ENCODE measurements at places on chromosomes 7 and 10.

DNA sequence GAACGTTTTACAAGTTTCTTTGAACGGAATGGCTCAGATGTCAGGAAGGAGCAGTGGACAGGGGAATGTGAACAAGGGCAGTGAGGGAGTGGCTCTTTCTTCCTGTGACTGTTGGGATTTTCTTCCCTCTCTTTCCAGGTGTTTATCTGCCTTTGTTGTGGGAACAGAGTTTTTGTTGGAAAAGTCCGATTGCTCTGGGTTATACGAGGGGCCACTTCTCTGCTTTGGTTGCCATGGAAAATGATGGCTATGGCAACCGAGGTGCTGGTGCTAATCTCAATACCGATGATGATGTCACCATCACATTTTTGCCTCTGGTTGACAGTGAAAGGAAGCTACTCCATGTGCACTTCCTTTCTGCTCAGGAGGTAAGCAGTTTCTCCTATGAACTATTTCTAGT is 41.4 kb downstream of the ZRANB1 start:
- no peak for DNase-seq

GRCh38 chr7:134016223-134016941 is 110.8 kb upstream of the LRGUK start:
- peak; percentile 56 for DNase-seq

GRCh38 chr7:141884539-141885225 is 31.5 kb upstream of the OR9A4 start:
- no peak for DNase-seq

DNA sequence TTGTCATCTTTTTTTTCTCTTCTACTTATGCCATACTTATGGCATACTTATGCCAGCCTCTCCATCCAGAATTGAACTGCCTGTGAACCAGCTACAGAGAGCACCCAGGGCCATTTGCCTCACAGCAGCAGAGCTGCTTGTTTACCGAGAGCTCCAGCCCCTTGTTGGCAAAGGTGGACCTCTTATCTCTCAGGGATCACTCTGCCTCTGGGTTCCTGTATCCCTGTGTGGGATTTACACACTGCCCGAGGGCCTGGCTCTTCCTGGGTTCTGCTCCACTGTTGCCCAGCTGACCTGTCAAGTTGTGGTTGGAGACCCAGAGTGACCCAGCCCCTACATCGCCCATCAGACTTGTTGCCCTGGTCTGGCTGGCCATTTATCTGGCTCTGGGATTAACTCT is 22.3 kb downstream of the MRPS33 start:
- no peak for DNase-seq

- no peak for DNase-seq
These were observed 40.8 kb downstream of the RBM20 start for GRCh38 chr10:110684800-110685446.
